ENCODE measurements at places on chromosomes 6 and 20.

- no peak for DNase-seq
These were observed 123.2 kb upstream of the RIPOR2 start for GRCh38 chr6:25058941-25059340.

GRCh38 chr20:17701826-17702225, 2.1 kb downstream of the BANF2 start:
- no peak for DNase-seq

DNA sequence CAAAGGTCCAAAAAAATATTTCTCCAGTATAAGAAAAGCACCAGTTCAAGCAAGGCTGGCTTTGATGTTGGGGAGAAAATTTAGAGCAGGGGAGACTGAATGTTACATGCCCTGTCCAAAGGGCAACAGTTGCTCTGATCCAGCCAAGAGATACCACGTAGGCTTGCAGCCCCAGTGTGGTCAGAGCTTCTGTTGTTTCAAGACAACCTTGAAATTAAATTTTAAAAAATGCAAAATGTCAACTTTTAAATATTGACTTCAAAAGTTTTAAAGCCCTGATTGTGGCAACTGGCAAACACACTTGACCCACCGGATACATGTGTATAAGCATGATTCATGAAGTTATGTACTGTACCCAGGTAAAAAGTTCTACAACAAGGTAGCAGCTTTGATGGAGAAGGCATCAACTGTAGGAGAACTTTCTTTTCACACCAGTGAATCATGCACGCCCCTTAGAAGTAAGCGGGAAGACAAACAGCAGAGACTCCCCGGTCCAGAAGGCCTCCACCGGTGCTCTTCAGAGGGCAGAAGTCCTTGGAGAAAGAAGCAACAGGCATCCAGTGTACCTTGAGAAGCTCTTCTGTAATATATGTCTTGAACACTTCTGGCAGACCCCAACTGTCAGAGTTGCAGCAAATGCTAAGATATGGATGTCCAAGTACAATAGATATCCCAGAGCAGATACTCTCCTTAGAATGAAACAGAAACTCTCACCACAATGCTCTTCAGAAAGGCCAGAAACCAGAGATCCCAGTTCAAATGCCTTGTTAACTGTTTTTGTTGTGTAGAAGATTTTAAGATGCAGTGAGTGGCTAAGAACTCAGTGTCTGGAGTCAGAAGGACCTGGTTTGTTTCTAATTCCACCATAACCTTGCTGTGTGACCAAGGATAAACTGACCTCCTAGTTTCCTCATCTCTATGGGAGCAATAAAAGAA, 115.4 kb downstream of the BCAS1 start:
- DNase-seq, result no peak

DNA sequence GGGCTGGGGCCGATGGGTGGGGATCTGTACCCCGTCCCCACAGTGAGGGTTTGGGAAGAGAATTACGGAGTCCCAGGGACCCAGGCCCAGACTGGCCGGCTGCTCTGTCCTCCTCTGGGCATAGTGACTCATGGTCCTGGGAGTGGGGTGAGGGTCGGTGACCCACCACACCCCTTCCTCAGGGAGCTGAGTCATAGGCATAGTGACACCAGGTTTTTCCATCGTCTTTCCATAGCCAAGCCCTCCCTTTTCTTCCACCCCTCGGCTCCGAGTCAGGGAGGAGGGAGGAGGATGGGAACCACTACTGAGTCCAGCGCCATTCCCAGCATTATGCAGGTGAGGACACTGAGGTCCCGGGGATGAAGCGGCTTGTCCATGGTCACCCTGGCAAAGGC, 8.9 kb downstream of the CYP21A2 start:
- peak; percentile 37 for DNase-seq

DNA sequence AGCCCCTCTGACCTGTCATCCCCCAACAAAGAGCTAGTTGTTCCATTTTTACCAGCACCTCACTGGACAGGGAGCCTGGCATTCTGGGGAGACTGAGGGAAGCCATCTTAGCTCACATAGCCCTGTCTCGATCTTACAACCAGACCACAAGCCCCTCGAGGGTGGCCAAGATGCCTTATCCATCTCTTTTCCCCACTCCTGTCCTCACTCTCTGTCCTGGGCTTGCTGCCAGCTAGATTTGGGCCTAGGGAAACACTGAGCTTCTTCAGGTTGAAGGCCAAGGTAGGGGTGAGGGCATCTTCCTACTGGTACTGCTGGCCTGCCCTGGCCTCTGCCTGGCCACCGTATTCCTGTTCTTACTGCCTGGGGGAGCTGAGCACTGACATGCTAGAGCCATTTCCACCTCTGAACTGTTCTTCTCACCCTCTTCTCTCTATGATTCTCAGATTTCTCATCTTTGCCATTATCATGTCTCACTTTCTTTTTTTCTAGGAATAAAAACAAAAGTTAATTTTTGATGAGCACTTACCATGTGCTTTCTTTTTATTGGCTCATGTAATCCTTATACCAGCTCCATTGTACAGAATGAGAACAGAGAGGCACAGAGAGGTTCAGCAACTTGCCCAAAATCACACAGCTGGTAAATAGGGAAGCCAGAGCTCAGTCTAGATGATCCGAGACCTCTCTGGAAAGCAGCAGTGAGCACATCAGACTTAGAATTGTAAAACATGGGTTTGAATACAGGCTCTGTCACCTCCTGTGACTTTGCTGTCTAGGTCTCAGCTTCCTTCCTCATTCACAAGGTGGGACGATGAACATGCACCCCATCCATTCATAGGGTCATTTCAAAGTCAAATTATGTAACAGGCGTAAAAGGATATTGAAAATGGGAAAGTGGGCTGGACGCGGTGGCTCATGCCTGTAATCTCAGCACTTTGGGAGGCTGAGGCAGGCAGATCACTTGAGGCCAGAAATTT, 28.7 kb downstream of the FGD2 start:
- DNase-seq, result no peak

DNA sequence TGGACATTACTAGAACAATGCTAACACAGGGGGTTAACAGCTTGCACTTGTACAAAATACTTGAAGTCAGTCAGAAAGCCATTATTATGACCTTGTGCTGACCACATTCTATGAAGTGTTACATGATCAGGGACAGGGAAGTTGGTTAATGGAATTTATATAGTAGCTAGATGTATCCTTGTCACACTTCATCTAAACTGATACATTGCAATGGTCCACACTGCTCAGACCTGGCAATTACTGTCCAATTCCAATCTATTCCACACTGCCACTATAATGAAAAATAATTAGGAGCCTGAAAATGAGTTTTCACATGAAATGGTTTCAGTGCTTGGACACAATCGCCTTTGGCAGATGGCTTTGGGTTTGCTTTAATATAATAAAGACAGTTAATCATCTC, 850.8 kb downstream of the EPHA7 start:
- DNase-seq, result no peak

GRCh38 chr20:54194724-54195438, 13.0 kb upstream of the PFDN4 start:
- peak; percentile 31 for DNase-seq

GRCh38 chr6:246352-246751, 45.9 kb upstream of the DUSP22 start:
- DNase-seq, result no peak

- no peak for DNase-seq
These were observed 128.4 kb upstream of the ADGRF1 start for GRCh38 chr6:47170617-47170947.

- DNase-seq, result no peak
These were observed 11.5 kb upstream of the DEFB113 start for GRCh38 chr6:49980898-49981297.

DNA sequence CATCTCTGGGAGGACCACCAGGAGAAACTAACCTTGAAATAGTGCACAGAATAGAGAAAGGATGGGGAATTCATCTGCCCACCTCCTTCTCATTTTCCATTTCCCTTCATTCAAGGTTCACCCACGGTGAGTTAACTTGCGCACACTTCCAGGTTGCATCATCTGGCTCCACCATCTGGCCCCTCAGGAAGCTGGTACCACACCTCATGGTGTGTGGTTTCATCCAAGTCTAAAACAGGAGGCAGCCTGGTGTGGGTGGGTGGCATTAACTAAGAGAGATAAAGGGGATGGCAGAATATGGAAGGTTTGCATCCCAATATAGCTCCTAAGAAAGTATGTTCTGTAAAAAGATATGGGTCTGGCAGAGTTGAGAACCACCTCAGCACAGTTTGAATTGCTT, 3.8 kb downstream of the ZNF334 start:
- DNase-seq, result no peak

DNA sequence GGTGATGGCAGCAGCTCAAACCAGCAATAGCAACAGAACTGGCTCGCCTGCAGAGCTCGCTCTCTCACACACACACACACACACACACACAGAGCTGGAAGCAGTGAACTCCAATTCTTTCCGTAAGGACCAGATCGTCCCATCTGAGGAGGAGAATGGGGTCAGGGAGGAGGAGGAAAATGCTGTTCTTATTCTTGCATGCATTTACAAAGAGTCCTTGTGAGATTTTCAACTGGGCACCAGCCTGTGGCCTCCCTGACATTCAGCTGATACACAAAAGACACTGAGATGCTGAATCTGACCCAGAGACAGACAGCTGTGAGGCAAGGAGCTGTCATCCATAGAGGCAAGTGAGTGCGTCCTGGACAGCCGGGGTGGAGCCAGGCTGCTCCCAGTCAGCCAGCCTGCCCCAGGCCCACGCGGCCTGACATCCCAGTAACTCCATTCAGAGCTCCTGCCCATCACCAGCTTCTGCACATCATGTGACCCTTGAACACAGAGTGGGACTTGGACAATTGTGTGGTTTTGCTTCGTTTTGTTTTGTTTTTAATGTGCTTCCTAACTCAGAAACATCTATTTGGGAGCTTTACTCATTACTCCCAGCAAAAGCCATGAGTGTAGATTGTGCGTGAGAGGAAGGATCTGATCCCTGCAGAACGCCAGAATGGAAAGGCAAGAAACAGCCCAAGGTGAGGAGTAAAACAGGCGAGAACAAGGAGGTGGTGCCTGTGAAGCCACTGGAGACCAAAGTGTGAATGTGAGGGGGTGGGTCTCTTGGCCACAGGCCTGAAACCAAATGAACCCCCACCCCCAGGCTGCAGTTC, 2.1 kb downstream of the SERPINB9 start:
- DNase-seq, result no peak

DNA sequence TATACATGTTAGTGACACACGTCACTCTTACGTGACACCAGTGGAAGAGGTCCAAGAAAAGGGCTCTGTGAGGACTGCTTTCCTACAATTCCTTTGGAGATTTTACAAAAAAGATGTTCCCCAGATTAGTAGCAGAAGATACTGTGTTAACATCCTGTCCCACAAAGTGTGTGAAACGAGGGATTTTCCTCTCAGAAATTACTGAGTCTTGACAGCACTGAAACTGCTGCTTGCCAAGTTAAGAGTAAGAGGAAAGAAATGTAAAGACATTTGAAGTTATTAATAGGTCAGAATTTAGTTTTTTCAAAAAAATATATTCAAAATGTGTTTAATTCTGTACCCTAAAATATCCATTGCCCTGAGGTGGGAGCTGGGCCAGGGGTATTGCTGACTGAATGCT, 58.8 kb upstream of the MAP7 start:
- DNase-seq, result no peak

DNA sequence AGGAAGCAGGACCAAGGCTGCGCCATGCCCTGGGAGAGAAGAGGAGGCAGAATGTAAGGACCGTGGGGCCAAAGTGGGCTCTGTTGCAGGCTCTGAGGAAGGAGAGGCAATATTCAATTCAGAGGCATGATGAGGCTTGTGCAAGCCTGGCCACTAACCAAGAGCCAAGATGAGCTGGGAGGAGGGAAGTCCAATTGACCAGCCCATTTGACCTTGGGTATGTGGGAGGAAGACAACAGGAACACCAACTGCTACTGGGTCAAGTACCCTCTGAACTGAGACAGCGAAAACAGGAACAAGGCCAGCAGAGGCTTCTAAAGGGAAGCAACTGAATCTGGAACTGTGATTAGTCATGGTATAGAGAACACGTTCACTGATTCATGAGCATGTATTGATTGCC, 779.6 kb downstream of the MAFB start:
- DNase-seq, result no peak

DNA sequence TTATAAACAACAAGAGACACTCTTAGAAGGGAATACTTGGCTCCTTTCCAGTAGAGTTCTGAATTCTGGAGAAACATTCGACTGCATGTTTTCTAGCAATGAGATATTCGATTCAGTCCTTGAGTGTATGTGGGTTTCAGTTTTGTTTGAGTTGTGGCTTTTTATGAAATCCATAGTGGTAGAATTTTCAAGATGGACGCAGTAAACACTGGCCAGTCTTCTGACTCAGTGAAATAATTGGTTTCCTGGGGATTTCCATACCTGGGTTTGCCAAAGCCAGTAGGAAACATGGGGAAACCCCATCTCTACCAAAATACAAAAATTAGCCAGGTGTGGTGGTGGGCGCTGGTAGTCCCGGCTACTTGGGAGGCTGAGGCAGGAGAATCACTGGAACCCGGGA, 273.5 kb upstream of the PLCB4 start:
- no peak for DNase-seq

GRCh38 chr6:28985462-28986164, 19.5 kb downstream of the ZNF311 start:
- peak; percentile 96 for DNase-seq

- DNase-seq, result no peak
These were observed 58.1 kb upstream of the SNRPB2 start for GRCh38 chr20:16671753-16672152.

GRCh38 chr6:154427446-154427845, 70.8 kb upstream of the IPCEF1 start:
- no peak for DNase-seq

DNA sequence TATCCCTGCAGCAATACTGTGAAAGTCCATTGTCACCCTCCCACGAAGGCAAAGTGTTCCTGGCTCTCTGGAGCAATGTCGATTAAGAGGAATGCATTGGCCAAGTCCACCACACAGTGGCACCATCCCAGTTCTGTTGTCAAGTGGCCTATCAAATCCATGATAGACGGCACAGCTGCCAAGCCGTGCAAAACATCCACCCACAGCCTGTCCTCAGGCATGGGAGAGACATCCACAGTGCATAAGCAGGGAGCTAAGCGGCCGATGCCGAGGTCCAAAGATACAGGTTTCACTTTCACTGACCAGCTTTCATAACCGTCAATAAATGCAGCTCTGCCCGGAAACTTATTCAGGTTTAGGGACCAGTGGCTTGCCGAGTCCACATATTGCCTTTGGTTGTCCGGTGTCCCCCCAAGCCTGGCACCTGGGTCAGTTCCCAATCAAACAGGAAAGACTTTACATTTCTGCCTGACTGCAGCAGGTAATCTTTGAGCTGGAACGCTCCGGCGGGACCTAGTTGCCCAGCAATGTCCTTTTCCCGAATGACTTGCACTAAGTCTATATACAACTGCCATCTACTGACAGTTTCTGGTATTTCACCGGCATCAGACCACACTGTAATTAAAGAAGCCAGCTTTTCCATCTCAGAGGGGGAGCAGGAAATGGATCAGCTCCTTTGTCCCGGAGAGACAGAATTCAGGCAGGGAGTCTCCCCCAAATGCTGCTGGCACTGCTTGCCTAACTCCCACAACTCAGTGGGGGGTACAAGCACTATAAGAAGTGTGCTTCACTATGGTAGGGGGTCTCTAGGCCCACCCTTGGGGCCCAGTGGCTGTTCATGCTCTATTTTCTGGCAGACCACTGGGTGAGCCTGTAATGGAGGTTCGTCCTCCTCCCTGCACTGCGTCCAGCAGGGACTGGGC, 6.3 kb downstream of the ZKSCAN3 start:
- DNase-seq, result peak; percentile 93
